Fibroblast of villous mesenchyme (primary cell): ENCODE measurements at places on chromosomes 16 and 17. TPM values are rescaled to one million over a fixed set of nuclear protein-coding genes. Genes with fewer than 3 reads are reported as not detected.

The WNT3 gene
- 0.97 and 2.2 TPM in 2 replicates for total RNA-seq

The UBALD2 gene
- 5.5 and 5.6 TPM in 2 replicates for total RNA-seq

The TEKT5 gene
- under 0.01 TPM in 1 of 2 replicates, not detected in the other for total RNA-seq

The BORCS6 gene
- total RNA-seq = 6.0 and 8.4 TPM in 2 replicates

The GNGT2 gene
- total RNA-seq = 0.32 TPM in 1 of 2 replicates, not detected in the other

The BCL6B gene
- total RNA-seq = not detected in 2 replicates

The SPN gene
- not detected in 2 replicates for total RNA-seq

The SCARF1 gene
- 0.64 and 1.3 TPM in 2 replicates for total RNA-seq

The NUPR1 gene
- total RNA-seq = 8.2 and 27.7 TPM in 2 replicates

The CRHR1 gene
- total RNA-seq = not detected in 2 replicates

The KCNAB3 gene
- total RNA-seq = 1.3 and 1.7 TPM in 2 replicates

The HSPB9 gene
- total RNA-seq = not detected in 2 replicates

The KRTAP9-4 gene
- total RNA-seq = not detected in 2 replicates

The TRPV2 gene
- 53.5 and 106 TPM in 2 replicates for total RNA-seq

The ZP2 gene
- total RNA-seq = not detected in 2 replicates

The ZNF778 gene
- total RNA-seq = 8.7 and 16.4 TPM in 2 replicates
